Activated CD8-positive, alpha-beta memory T cell treated with anti-CD3 and anti-CD28 coated beads for 4 hours (primary cell): ENCODE measurements at places on chromosomes 1 and 21.
A peak's percentile ranks its signal among the peaks of the same experiment; 100 is the strongest.

GRCh38 chr1:78672428-78672827 is 22.8 kb downstream of the IFI44 start:
- DNase-seq, result no peak

DNA sequence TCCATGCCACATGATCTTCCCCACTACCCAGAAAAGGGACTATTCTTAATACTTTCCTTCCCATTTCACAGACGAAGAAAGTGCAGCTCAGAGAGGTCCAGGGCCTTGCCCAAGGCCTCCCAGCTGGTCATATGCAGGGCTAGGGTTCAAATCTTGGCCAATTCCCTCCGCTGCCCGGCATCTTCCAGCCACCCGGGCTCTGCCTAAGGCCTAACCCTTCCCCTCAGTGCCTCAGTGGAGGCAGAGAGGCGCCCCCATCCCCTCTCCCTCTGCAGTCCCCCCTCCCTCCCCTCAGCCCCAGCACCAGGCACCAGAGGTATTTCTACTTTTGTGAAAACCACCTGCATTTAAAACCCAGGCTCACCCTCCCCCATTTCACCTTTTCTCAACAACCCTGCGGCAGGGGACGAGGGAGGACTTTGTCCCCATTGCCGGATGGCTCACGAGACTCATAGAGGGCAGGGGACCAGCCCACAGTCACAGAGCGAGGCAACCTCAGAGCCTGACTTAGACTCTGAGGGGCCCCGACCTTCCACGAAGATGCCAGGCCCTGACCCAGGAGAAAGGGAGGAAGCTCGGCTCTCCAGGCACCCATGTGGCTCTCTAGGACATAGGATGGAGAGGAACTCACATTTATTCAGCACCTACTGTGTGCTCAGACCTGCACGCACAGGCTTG is 12.3 kb downstream of the LAPTM5 start:
- DNase-seq, result no peak

DNA sequence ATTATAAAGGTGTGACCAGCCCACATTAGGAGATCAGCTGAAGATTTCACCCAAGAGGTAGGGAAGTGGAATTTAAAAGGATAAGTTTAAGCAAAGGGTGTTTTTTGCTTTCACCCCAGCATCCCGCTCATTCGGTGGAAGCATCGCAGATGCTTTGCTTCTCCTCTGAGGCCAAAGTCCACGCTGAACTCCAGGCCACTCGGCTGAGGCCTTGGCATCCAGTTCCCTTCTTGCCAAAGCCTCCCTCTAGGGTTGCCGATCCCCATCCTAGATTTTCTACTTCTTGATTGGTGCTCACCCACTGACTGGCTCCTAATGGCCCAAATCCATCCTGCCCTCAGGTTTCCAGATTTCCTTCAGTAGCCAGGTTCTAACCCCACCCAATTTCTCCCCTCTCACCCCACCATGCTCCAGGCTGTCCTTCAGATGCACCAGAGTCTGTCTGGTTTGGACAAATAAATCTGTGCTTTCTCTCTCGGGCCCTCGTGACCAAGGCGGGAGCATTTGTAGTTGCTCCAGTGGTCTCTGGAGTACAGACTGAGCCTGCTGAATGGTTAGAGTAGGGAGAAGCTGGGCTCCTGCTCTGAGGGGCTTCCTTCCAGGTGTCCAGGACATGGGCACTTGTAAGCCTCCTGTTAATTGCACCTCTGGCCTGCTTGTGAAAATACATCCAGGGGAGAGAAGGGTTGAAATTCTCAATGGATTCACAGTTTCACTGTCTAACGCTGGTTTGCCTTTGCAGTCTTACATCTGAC is 193.2 kb downstream of the C1orf94 start:
- DNase-seq, result no peak

GRCh38 chr1:28887419-28887834 is 26.9 kb upstream of the EPB41 start:
- no peak for DNase-seq

- no peak for DNase-seq
These were observed 28.1 kb downstream of the AK4 start for GRCh38 chr1:65176056-65176450.

- DNase-seq, result no peak
These were observed 76.5 kb downstream of the ACTL8 start for GRCh38 chr1:17831597-17831996.

DNA sequence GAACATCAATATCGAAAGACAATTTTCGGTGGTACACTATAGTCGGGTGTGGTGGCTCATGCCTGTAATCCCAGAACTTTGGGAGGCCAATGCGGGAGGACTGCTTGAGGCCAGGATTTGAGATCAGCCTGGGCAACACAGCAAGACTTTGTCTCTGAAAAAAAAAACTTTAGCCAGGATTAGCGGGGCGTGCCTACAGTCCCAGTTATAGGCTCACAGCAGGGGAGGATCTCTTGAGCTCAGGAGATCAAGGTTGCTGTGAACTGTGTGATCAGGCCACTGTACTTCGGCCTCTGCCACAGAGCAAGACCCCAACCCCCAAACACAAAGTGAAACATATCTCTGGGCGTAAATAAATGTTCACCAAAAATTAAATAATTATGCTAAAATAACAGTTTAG is 1.6 kb downstream of the TADA1 start:
- no peak for DNase-seq

DNA sequence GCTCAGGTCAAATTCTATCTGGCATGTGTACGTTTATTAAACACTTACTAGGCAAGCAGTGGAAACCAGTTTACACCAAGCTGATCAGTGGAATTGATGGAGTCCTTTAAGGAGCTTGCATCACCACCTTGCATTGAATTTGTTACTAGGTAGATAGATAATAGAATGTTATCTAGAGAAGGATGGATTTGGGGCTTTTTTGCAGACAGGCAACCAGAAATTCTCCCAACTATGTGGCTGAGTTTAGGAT is 44.9 kb downstream of the HHAT start:
- DNase-seq, result no peak

- DNase-seq, result no peak
These were observed 534.6 kb upstream of the PTBP2 start for GRCh38 chr1:96187020-96187419.

GRCh38 chr1:7418442-7419080 is 352.5 kb upstream of the VAMP3 start:
- DNase-seq, result no peak

DNA sequence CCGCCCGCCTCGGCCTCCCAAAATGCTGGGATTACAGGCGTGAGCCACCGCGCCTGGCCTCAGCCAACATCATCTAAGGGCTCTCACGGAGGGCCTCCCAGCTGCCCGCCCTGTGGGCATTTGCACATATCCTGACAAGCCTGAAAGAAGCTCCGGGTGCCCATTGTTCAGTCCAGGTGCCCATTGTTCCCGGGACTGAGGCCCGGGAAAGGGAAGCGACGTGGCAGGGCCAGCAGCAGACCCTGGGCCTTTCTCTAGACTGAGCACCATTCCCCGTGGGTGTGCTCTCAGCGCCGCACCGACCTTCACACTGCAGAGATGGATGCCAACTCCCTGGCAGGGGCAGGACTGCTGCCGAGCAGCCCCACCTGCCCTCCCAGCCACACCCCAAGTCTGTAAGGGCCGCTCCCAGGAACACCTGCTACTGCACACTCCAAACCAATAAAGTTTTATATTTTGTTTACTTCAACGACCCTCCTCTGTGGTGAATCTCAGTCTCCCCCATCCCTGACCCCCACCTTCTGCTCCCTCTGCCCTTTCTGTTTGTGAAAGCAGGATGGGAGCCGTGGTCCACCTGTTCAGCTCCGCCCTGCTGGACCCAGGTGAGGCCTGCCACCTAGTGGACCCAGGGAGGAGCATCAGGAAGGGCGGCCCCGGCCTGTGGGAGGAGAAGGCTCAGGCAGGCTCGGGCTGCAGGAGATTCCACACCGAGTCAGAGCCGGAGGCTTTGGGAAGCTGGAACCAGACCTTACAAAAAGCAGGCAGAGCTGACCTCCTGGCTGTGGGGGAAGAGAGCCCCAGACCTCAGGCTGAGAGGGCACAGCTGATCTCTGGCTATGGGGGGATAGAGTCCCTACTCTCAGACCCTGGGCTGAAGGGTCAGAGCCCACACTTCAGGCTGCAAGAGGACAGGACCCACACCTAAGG is 1.1 kb upstream of the TMEM82 start:
- DNase-seq, result peak; percentile 35

DNA sequence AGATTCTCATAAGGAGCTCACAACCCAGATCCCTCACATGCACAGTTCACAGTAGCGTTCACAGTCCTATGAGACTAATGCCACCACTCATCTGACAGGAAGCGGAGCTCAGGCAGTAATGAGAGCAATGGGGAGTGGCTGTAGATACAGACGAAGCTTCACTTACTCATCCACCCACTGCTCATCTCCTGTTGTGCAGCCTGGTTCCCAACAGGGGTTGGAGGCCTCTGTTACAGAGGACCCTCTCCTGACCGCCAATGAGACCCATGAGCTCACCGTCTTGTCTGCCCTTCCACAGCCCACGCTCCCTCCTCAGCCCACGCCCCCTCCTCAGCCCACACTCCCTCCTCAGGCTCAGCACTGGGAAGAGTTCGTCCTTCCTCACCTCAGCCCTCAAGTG is 39.6 kb downstream of the RSPH1 start:
- no peak for DNase-seq

DNA sequence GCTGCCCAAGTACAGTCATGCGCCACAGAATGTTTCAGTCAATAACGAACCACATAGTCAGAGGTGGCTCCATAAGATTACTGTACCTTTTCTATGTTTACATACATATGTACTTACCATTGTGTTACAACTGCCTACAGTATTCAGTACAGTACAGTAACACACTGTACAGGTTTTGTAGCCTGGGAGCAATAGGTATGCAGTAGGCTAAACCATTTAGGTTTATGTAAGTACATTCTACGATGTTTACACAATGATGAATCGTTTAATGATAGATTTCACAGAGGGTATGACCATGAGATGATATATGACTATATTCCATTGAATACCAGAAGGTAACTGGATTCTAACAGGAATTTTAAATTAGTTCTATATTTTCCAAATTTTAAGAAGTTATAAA is 10.5 kb downstream of the YY1AP1 start:
- DNase-seq, result no peak

DNA sequence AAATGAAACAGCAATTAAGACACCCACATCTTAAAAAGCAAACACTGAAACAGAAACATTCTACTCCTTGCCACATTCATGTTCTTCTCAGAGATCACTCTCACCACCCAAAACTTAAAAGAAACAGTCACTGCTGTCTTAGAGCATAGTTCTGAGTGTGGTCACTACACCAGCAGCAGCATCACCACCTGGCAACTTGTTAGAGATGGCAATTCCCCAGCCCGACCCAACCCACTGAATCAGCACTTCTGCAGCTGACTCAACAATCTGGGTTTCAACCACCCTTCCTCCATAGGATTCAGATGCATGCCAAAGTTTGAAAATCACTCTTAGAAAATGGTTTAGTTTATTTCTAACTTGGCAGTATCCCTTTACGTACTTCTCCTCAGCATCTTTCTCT is 126.1 kb downstream of the CDC42BPA start:
- DNase-seq, result no peak
